ENCODE measurements at places on chromosomes 11 and 22.

DNA sequence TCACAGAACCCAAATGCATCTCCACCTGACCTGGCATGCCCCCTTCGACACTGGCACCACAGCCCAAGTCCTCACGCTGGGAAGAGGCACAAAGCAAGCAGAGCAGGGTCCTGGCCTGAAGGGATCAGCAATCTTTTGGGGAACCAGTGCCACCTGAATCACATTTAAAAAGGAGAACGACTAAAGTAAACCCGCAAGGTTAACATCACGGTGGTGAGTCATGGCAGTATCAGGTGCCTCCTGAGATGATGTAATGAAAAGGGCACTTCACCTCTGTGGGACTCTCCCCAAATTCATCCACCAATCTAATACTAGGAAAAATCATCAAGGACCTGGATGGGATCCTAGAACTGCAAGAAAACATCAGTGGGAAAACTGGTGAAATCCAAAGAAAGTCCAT is 44.9 kb downstream of the PACSIN2 start:
- peak; percentile 31 for DNase-seq

DNA sequence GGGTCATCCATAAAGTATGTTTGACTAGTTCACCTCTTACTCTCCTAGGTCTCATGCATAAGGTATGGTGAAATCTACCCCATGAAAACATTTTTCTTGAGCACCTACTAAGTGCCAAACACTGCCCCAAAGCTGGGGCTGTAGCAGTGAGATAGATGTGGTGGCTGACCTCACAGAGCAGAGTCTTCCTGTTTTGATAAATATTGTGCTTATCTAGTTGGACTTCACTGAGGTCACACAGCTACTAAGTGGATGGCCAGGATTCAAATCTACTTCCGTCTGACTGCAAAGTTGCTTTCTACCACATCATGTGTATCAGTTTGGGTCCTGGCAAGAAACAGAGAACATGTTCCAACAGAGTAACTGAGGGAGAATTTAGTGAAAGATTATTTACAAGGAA is 6.4 kb upstream of the HTATIP2 start:
- no peak for DNase-seq

GRCh38 chr11:108025387-108026080 is 16.8 kb downstream of the CUL5 start:
- peak; percentile 41 for DNase-seq

GRCh38 chr22:50157709-50158375 is 12.7 kb upstream of the PANX2 start:
- DNase-seq, result no peak

GRCh38 chr11:61384271-61385242 is 7.8 kb upstream of the TMEM216 start:
- DNase-seq, result no peak

GRCh38 chr11:89279176-89279575 is 101.5 kb downstream of the TYR start:
- no peak for DNase-seq

DNA sequence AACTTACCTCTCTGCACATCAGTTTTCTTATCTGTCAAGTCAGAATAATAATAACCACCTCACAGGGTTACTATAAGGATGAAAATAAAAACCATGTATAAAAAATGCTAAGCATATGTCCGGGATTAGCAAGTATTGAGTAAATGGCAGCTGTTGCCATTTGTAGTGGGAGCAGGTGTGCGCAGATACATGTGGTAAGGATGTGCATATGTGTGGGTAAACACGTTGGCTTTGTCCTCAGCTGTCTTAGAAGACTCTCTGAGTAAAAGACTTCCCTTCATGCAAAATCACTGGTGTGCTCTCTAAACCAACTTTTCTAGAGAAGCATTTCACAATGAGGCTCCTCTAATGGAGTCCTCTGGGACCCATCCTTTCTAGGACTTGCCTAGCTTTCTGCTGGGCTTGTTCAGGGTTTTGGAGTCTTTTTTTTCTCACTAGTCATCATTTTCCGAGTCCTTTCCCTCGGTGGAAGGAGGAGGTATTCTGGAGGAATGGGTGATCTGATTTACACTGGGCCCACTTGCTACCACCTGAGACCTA is 62.4 kb downstream of the NELL1 start:
- no peak for DNase-seq

DNA sequence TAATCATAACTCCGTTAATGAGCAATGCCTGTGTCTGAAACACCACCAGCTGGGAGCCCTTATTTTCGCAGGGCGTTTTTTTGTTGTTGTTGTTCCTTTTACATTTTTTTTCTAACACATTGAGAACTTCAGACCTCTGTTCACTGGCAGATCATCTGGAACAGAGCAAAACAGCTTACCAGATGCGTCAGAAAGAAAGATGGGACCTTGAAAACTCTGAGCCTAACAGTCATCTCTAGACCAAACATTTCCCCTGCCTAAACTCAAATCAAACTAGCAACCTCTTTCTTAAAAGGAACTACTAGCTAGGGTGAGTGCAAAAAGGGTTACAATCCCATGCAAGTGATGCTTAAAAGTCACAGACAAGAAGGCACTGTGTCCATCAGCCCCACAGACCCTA is 93.2 kb downstream of the PLEKHA7 start:
- no peak for DNase-seq

DNA sequence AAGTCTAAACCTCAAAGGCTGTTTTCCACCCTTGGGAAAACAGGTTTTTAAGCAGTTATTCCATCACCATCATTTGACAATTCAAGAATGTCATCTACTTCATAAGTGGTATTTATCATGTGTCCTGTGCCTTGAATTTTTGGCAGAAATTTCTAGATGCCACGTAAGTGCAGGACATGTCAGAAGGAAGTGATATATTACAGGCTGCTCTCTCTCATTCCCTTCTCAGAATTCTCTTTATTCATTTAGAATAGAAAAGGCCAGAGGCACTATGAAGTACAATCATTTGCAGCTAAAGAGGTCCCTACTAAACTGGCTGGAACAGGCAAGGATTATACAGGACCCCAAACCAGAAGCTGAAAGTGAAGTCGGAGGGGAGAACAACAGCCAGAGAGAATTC is 11.9 kb downstream of the RBFOX2 start:
- DNase-seq, result no peak

- peak; percentile 91 for DNase-seq
Observed at GRCh38 chr11:250740-251299, 14.0 kb downstream of the PSMD13 start.

DNA sequence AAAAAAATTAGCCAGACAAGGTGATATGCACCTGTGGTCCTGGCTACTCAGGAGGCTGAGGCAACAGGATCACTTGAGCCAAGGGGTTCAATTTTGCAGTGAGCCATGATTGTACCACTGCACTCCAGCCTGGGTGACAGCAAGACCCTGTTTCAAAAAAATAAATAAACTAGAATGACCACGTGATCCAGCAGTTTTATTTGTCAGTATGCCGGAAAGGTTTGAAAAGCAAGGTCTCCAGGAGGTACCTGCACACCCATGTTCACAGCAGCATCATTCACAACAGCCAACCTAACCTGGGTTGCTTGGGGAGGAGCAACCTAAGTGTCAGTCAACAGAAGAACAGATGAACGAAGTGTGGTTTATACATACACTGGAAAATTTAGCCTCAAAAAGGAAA is 78.7 kb upstream of the SEPTIN5 start:
- DNase-seq, result no peak

- no peak for DNase-seq
Observed at GRCh38 chr11:100356035-100356434, 331.1 kb upstream of the ARHGAP42 start.

- DNase-seq, result peak; percentile 56
Observed at GRCh38 chr11:45097721-45098493, 48.5 kb upstream of the PRDM11 start.

- DNase-seq, result no peak
Observed at GRCh38 chr11:126594921-126595367, 239.5 kb downstream of the ST3GAL4 start.

- no peak for DNase-seq
Observed at GRCh38 chr11:95486979-95487378, 256.0 kb upstream of the SESN3 start.

DNA sequence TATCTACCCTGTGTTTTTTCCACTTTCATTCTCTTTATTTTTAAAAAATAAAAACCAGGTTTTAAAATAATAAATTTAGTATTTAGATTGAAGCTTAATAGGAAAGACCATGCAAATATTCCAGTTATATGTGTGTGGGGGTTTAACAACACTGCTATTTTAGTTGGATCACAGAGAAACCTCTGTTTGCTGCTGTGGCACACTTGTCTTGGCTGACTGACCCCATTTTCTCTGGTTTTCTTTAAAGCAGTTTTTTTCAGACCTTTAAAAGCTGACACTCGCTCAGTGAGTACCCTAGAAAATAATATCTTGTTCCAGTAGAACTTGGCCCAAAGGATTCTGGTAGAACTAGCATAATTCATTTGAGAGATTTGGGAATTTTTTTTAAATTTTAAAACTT is 31.6 kb downstream of the ACER3 start:
- DNase-seq, result no peak

DNA sequence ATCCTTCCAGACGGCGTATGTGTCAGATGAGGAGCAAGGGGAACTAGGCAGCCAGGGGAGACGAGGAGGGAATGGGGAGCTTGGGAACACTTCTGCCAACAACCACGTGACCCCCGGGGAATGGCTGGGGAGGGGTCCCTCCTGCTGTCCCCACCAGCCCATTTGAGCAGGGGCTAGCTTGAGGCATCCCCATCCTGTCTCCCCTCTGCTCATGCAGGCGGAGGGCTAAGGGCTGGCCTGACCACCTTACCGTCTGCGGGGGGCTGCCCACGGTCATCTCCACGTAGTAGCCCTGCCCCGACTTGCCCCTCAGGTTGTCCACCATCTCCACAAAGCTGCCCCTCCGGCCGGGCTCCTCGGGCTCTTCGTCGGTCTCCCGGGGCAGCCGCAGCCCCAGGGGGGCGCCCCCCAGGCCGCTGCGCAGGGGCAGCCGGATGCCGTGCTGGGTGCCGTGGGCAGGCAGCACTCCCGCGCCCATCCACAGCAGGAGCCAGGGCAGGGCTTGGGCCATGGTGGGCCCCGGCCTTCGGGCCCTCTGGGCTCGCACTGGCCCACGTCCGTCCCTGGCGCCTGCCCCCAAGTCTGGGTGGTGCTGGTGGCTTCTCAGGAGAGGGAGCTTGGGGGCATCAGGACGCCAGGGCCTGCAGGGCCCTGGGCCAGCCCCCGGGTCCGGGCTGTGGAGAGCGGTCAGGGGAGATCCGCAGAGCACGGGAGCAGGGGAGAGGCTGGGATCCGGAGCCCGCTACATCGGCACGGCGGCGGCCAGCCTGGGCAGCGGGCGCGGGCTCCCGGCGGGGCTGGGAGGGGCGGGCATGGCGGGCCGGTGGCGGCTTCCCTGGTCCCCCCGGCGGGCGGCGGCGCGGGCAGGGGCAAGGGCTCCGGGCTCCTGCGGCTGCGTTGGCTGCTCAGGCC is 515 bp downstream of the BACE1 start:
- peak; percentile 36 for DNase-seq

DNA sequence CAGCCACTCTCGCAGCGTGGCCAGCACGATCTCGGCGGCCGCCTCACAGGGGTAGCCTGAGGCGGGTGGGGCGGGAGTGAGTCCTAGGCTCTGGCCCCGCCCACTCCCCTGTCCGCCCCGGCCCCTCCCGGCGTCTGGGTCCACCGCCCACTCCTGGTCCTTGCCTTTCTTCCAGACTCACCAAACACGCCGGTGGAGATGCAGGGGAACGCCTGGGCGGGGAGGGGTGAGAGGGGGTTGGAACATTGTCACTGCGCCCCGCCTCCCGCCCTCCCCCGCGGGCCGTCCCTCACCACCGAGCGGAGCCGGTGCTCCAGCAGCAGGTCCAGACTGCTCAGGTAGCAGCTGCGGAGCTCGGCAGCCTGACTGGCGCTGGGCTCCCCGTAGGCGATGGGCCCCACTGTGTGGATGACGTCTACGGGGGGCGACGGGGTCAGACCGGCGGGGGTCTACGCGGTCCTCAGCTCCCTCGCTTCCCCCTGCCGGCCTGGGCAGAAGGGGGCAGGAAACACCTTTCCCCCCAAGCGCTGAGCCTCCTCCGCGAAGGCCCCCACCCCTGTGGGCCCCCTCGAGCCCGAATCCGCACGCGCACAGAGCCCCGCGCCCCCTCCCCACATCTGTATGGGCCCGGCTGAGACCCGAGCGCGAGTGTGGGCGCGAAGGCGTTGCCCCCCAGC is 13.2 kb downstream of the OTUB1 start:
- DNase-seq, result peak; percentile 74

DNA sequence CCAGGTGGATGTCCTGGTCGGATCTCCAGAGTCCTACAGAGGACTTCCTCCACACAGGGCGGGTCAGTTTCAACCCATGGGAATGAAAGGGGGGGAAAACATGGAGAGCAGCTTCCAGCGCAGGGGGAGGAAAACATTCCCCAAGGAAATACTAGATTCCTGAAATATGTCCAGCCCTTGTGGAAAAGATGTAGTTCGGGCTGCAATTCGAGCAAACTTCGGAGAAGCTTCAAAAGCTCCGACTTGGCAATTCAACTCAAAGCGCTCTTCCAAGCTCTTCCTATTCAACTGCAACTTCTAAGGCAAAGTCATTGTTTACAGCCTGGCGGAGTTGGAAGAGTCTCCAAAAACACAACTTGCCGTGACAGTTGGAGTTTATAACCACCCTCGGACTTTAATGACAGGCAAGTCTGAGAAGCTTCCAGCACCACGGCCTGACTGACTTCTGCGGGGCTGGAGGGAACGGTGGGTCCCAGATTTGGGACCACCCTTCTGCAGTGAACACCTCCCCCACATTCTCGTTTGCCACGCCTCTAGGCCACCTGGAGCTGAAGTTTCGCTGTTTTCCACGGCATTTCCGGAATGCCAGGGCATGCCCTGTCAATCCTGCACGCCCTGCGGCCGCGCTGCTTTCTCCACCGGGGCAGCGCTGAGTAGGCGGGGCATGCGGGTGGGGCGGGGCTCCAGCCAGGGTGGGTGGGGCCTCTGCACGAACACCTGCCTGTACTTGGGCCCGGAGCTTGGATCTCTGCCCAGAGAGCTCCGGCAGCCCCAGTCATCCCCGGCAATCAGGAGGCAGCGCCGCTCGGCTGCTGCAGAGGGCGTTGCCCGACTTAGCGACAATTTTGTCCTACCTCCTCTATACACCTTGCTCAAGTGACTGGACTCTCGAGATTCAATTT is 49.0 kb upstream of the BIRC3 start:
- peak; percentile 87 for DNase-seq

- DNase-seq, result no peak
Observed at GRCh38 chr11:100981196-100981824, 148.3 kb downstream of the PGR start.

DNA sequence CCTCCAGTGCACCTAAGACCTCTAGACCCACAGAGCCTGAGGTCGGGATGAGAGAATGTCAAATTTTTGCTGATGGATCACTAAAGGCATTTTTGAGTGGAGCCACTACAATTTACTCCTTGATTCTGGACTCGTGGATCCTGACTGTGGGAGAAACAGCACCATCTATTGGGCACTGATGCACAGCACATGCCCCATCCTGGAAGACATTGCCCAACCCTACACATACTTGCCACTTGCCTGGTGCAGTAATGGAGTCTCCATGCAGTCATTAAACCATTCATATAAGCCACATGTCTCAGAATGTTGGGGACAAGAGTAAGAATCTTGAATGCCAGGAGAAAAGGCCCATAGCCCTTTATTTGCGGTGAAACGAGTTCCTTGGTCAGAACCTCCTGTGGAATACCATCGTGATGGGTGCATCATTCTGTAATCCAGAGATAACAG is 103.9 kb downstream of the GGTLC2 start:
- DNase-seq, result peak; percentile 70

GRCh38 chr11:60953781-60954180 is 1.8 kb upstream of the SLC15A3 start:
- no peak for DNase-seq
